EH (cell line): ENCODE measurements at places on chromosomes 1 and 21.

GRCh38 chr1:214997685-214998084, 84.9 kb upstream of the KCNK2 start:
- no peak for DNase-seq

DNA sequence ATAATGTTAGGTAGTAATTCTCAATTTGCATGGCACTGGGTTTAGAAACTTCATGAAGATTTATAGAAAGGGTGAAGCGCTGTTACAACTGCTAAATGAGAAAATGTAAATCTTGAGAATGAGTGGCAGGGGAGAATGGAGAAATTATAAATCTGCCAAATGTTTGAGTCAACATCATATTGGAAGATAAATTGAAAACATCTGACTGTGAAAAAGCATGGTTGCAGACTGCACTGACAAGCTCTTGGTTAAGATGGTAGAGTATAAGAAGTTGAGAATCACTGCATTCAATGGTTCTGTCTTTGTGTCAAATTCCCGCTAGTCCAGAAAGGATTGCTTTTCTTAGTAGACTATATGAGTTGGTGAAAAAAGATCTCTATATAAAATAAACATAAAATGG, 113.3 kb upstream of the DUSP10 start:
- no peak for DNase-seq

GRCh38 chr1:54794451-54795355, 6.4 kb downstream of the TTC22 start:
- DNase-seq, result peak; percentile 17

GRCh38 chr1:31487143-31487542, 74.1 kb downstream of the SERINC2 start:
- DNase-seq, result no peak

DNA sequence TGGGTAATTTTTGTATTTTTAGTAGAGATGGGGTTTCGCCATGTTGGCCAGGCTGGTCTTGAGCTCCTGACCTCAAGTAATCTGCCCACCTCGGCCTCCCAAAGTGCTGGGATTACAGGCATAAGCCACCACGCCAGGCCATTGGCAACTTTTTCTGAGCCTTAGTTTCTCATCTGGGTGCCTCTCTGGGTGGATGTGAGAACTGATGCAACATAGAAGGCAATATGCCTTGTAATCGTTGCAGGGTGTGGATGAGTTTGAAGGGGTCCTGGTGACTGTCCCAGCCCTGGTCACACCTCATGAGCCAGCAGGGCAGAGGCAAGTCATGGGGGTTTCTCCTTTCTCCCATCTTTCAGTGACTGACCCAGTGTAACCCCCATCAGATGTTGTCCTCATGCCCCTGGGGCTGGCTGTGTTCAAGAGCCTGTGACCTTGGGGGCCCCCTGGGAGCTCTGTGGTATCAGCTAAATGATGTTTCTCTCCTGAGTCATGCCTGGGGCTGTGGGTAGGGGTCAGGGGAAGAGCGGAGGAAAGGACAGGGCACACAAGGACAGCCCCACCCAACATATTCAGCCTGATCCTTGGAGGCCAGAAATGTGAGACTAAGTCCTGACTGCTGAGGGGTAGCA, 3.6 kb downstream of the COL9A2 start:
- DNase-seq, result peak; percentile 53

DNA sequence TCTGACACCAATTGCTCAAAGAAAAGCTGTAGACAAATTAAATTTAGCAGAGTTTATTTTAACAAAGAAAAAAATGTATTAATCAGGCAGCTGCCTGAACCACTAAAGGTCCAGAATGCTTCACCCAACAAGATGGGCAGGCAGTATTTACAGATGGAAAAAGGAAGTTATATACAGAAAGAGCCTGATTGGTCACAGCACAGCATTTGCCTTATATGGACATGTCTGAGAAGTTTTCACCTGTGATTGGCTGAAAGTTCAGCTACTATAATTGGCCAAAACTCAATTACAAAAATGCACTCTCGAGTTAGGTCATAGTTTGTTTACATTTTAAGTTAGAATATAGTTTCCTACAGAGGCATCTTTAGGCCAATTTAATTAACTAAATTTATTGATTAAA, 15.1 kb upstream of the FMO1 start:
- no peak for DNase-seq

- peak; percentile 77 for DNase-seq
Observed at GRCh38 chr1:155978973-155979429, 654 bp upstream of the ARHGEF2 start.

- DNase-seq, result no peak
Observed at GRCh38 chr1:157944663-157945280, 48.7 kb upstream of the KIRREL1 start.

GRCh38 chr1:11888877-11889208, 30.1 kb upstream of the NPPB start:
- no peak for DNase-seq

DNA sequence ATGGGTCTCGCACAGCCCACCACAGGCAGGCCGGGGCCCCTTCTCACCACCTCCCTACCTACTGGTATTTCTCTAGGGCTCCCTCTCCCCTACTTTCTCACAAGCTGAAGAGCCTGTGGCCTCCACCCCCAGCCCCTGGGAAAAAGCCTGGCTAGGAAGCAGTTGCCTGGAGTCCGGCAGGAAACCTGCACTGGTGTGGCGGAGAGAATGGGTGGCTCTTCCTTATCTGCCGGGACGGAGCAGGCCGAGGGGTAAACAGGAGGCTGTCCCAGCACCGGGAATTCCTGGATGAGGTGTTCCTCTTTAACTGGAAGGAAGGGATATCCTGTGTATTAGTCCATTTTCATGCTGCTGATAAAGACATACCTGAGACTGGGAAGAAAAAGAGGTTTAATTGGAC, 125.8 kb downstream of the TLR5 start:
- no peak for DNase-seq

- DNase-seq, result no peak
Observed at GRCh38 chr1:71019233-71019969, 28.2 kb downstream of the PTGER3 start.

GRCh38 chr1:185931438-185931837, 197.2 kb downstream of the HMCN1 start:
- DNase-seq, result no peak

DNA sequence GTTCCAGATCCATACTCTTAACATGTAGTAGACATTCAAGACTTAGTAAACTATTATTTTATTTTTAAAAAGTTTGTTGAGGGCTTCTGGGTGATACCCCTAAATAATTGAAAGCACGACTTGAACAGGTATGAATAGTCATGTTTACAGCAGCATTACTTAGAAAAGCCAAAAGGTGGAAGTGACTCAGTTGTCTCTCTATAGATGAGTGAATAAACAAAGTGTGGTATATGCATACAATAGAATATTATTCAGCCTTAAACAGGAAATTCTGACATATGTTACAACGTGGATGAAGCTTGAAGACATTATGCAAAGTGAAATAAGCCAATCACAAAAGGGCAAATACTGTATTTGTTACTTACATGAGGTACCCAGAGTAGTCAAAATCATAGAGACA, 26.5 kb downstream of the TSNAX start:
- DNase-seq, result no peak

- DNase-seq, result no peak
Observed at GRCh38 chr21:45892156-45892915, 89.2 kb upstream of the COL6A1 start.

DNA sequence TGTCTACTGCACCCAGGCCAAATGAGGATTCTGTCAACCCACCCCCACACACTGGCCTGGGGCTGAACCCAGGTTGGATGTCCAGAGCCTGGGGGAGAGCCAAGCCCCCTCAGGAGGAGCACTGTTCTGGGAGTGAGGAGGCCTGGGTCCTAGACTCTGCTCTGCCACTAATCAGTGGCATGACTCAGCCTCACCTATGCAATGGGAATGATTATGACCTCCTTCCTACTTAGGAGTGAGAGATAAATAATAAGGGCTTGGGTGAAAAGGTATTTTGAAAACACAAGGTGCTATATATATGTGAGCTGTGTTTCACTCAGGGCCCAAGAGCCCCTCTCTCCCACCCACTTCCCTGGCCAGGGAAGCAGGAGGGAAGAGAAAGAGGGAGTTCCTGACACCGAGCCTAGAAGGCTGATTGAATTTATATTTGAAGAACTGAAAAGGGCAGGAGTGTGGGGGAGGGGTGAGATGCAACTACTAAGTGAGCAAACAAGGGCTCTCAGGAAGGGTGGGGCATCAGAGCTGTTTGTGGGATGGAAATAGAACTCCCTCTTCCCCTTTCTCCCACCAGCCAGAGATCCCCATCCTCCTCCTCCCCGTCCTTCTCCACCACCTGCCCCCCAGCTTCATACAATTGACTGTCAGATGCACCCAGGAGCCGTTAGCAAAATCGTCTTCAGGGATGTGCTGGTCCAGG, 8.2 kb downstream of the IGSF9 start:
- no peak for DNase-seq

DNA sequence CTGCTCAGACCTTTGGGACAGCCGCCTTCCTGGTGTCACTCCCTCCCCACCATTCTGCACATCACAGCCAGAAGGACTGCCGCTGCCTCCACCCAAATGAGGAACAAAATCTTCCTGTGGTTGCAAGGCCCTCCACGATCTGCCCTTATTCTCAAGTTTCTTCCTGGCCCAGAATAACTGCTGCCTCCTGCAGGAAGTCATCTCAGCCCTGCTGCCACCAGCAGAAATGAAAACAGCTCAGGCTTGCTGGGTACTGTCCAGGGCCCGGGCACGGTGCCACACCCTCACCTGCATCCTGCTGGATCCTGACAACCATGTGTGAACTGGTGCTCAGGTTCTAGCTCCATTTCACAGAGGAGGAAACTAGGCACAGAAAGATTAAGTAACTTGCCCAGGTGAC, 2.8 kb downstream of the CLDN19 start:
- no peak for DNase-seq

GRCh38 chr1:175136246-175136645, 56.3 kb downstream of the KIAA0040 start:
- DNase-seq, result peak; percentile 50

GRCh38 chr21:38646213-38646837, 148.0 kb upstream of the ERG start:
- peak; percentile 51 for DNase-seq

DNA sequence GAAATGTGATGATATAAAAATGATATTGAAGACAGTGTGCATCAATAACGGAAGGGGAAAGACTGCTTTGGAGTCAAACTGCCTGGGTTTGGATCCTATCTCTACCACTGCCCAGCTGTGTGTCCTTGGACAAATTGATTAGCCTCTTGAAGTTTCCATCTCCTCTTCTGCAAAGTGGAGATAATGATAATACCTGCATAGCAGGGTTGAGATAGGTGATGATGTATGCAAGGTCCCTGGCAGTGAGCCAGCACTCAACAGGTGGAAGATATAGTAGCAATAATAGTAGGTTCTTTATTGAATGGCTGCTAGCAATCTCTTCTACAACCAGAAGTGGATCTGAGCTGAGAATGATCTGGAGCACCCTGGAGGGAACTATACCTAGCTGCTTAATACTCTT, 166.7 kb downstream of the MIS18A start:
- DNase-seq, result no peak

DNA sequence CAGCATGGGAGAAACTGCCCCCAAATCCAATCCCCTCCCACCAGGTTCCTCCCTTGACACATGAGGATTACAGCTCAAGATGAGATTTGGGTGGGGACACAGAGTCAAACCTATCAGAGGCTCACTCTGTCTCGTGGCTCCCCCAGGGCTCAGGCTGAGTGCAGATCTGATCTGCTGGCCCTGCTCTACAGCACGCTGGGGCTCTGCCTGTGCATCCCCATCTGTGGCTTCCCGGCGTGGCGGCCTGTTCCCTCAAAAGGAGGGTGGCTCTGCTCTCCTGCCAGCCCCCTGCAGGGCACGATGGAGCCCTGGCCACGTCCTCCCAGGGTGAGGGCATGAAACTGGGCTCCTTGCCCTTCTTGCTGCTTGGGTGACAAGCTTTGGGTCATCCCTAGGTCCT, 19.8 kb upstream of the SMYD3 start:
- DNase-seq, result no peak

DNA sequence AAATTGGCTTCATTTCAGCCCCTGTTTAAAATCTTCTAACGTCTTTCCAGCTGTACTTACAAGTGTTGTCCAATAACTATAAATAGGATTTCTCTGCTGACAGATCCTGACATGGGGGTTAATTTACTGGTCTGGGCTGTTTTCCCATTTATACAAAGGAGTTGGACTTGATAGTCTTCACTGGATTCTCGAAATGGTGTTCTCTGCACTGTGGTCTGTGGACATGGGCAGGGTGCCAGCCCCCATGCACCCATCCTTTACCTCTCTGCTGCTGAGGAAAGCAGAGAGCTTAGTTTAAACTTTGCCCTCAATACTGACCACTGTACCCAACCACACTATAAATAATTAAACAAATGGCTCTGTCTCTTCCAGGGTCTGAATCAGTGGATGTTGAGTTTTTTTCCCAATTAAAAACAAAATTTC, 5.2 kb downstream of the DIO1 start:
- peak; percentile 75 for DNase-seq

- DNase-seq, result peak; percentile 15
Observed at GRCh38 chr1:45543581-45544417, 6.8 kb upstream of the AKR1A1 start.

GRCh38 chr1:42741706-42742105, 1.7 kb upstream of the CLDN19 start:
- DNase-seq, result no peak

DNA sequence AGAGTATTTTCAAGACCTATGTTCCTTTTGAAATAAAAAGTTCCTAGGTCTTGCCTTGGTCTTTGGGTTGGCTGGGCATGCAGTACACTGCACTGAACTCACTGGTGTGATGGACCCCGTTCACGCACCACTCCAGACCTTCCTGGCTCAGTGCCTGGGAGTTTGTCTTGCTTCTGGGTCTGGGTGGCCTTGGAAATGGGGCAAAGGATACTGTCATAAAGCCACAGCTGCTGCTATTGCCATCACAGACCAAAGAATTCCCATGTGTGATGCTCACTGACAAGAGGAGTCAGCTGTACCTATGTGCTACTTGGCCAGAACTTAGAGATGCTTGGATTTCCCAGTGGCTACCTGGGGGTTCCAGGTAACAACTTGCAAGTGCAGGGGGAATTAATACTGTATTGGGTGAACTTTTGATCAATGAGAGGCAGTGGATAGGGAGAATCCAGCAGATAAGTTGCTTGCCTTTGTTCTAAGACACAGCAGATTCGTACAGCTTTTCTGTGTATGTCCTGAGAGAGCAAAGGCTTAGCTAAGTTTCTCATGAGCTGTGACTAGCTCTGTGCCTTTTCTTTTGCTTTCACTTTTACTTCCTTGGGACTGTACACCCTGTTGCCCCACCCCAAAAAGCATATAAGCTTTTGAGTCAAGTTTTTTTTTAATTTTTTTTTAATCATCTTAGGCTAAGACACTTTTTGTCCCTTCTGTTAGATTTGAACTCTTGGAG, 115.3 kb downstream of the RUNX1 start:
- no peak for DNase-seq
